ENCODE measurements at places on chromosomes 4 and X.

DNA sequence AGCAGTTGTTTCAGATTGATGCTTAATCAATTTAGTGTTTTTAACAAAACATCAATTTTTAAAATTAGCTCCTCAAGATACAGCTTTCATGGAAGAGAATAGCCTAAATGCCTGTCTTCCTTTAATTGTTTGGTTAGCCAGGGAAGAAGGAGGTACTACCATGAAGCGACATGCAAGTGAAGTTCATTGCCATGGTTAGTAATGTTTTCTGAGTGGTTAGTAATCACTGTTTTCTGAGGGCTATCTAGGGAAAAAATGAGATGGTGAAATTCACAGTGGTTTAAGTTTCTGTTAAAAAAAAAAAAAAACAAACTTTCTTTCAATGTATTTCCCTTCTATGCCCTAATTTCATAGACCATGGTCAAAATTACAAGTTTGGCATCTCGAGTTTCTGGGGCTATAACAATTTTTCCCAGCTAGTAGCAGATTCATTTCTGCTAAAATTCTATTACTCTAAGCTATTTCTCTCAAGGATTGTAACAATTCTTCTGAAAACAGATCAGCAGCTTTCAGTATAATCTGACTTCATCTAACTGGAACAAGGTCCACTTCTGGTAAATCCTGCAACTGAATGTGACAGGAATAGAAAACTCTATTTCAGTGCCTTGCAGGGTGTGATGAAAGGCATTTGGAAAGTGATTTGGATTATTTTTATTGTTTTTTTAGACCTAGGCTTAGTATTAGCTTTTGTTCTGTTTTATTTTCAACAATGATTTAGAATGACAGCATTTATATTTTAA, 157.0 kb downstream of the PCDH18 start:
- DNase-seq = no peak

GRCh38 chr4:148514041-148514440, 71.8 kb upstream of the NR3C2 start:
- DNase-seq = no peak

DNA sequence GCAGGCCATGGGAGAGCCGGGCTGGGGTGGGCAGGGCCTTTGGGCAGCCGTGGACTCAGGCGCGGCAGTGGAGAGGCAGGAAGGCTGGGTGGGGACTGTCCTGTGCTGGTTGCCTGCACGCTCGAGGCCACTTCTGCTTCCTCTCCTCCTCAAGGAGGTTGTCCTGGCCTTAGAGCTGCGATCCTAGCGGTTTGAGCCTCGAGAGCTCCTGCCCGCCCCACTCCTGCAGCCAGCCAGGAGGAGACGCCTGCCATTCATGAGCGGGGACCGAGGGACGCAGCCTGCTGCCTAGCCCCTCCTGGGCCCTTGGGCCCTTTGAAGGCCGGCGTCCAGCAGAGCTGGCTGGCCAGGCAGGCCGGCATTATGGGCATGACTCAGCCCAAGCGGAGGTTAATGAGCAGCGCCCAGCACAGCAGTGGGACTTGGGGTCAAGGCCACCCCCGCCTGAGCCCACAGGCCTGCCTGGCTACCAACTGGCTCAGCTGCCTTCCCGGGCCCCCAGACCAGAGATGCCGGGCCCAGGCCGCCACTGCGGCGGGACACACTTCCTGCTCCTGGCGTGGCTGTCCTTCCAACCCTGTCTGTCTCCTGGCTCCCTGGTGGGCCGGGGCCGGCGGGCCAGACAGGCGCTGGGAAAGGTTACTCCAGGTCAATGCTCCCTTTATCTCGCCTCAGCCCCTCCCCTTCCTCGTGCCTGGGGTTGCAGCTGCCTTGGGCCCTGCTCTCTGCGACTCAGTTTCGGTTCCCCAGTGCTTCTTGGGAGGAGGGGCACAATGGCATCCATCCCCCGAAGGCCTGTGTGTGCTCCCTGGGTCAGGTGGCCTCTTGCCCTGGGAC, 1.8 kb downstream of the ABCD1 start:
- peak; percentile 21 for DNase-seq

DNA sequence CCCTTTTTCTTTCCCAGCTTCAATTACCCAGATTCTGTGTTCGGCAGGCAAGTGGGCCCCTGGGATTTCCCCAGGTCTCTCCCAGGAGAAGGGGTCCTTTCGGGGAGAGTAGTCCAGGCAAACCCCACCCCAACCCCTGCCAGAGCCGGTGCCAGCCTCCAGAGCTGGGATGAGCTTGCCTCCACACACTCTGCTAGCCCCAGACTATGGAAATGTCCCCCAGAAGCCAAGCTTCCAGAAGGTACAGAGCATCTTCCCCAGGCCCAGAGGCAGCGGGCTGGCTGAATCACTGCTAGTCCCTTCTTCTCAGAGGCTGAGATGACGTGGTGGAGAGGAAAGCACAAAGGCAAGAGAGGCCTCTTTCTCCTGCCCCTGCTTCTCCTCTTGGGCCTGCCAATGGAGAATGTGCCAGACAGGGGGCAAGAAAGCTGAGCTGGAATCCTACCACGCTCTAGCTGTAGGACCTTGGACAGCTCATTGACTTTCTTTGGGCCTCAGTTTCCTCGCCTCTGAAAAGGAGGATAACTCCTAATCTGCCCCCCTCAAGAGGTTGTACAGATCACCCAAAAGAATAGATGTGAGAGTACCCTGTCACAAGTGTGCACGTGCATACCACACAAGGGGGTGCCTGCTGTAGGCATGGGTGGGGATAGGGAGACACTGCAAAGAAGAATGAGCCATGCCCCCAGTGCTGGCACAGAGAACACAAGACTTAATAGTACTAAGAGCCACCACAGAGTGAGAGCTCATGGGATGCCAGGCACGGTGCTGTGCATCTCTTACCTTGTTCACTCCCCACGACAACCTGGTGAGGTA, 2.1 kb downstream of the SASH3 start:
- peak; percentile 19 for DNase-seq

Data from CD8-positive, alpha-beta memory T cell (primary cell).